HT-29 (cell line): ENCODE measurements at places on chromosomes 2 and 18. TPM values are rescaled to one million over a fixed set of nuclear protein-coding genes. Genes with fewer than 3 reads are reported as not detected.

CHPF gene
- 70.1 and 75.4 TPM in 2 replicates for total RNA-seq

MEP1B gene
- not detected in 2 replicates for total RNA-seq

STAMBP gene
- total RNA-seq: 20.9 and 28.2 TPM in 2 replicates

UGT1A8 gene
- total RNA-seq: 43.6 and 56.6 TPM in 2 replicates

NEU2 gene
- total RNA-seq: not detected in 2 replicates

PCARE gene
- not detected in 2 replicates for total RNA-seq

MAP2 gene
- 0.08 and 1.4 TPM in 2 replicates for total RNA-seq
